ENCODE measurements at places on chromosomes 4 and X. TPM values are rescaled to one million over a fixed set of nuclear protein-coding genes. Genes with fewer than 3 reads are reported as not detected.

The TCEAL6 gene
- total RNA-seq: 3.2 TPM

The DCAF8L2 gene
- total RNA-seq: not detected

The FGFBP2 gene
- total RNA-seq: not detected

The CCNB3 gene
- 10.1 TPM for total RNA-seq

The CLNK gene
- 0.16 TPM for total RNA-seq

The LRCH2 gene
- total RNA-seq: 23.3 TPM

The CACNA1F gene
- 27.9 TPM for total RNA-seq

The MAP7D2 gene
- total RNA-seq: 3.0 TPM

The MAGEB2 gene
- total RNA-seq: not detected

The UGT2A1 gene
- total RNA-seq: not detected

The VSIG1 gene
- 0.33 TPM for total RNA-seq

The ADH6 gene
- not detected for total RNA-seq

The FAM47E gene
- total RNA-seq: 6.7 TPM

The ERAS gene
- not detected for total RNA-seq

The VCX3B gene
- total RNA-seq: not detected

The MAGEB10 gene
- total RNA-seq: not detected

The REST gene
- 53.6 TPM for total RNA-seq

The ODAPH gene
- not detected for total RNA-seq

The PLXNB3 gene
- total RNA-seq: 7.3 TPM

The ZNF718 gene
- total RNA-seq: 30.5 TPM
